ENCODE measurements at places on chromosomes 3 and 15.

DNA sequence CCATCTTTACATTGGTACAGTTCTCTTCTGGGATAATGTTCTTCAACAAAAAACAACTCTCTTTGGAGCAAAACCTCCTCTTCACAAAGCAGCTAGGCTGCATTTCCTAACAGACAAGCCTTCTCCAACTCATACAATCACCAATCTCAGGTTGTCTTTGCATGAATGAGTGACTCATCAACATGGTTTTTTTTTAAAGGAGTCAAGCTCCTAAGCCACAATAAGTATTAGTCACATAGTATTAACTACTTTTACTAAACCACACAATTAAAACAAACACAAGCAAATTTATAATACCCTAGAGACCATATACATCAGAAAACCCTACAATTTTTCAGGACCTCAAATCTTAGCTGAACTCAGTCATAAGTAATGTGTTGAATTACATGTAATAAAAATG lies 137.4 kb downstream of the TBC1D5 start:
- DNase-seq: no peak

DNA sequence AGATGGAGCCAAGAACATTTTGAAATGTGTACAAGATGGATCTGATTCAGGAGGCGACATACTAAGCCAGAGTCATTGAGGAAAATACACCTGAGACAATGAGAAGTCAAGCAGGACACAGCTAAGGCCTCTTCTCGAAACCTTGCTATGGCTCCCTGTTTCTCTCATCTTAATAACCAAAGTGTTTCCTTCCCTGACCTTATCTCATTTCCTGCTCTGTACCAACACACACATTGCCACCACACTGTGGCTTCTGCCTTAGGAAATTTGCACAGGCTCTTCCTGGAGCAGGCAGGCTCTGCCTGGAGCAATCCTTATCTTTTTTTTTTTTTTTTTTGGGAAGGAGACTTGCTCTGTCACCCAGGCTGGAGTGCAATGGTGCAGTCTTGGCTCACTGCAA lies 36.6 kb downstream of the OXSM start:
- DNase-seq: no peak

GRCh38 chr3:47859956-47860605 lies 57.1 kb downstream of the DHX30 start:
- DNase-seq: no peak

- no peak for DNase-seq
Measured at GRCh38 chr3:84125760-84126159, 833.0 kb upstream of the CADM2 start.

GRCh38 chr3:81743096-81744025 lies 18.1 kb downstream of the GBE1 start:
- no peak for DNase-seq

- DNase-seq: no peak
Measured at GRCh38 chr15:93231994-93232393, 143.0 kb upstream of the RGMA start.

DNA sequence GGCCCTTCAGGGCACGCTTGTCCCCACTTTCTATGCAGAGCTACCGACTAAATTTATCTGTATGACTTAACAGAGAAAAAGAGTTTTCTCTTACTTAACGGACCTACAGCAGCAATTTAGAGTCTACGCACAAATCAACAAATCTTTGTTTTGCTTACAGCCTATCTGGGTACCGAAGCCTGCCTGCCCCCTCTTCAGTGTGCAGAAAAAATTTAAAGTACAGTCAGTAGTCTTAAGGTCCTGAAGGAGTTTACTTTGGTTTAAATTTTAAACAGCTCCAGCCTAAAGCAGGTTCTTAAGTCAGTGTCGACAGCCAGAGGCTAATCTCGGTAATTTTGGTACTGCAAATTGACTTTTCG lies 570 bp downstream of the SACM1L start:
- DNase-seq: no peak

- DNase-seq: no peak
Measured at GRCh38 chr3:83434880-83435587, 1523.8 kb upstream of the CADM2 start.

DNA sequence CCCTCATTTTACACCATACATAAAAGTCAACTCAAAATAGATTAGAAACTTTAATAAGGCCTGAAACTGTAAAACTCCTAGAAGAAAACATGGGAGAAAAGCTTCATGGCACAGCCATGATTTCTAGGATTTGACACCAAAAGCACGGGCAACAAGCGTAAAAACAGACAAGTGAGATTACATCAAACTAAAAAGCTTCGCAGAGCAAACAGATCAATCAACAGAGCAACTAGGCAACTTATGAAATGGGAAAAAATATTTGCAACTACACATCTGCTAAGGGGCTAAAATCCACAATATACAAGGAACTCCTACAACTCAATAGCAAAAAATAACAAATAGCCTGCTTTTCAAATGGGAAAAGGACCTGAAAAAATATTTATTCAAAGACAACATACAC lies 26.1 kb downstream of the ZNF148 start:
- no peak for DNase-seq

GRCh38 chr3:54698054-54698453 lies 229.8 kb downstream of the LRTM1 start:
- no peak for DNase-seq

GRCh38 chr15:89358755-89359439 lies 24.3 kb upstream of the POLG start:
- peak; percentile 95 for DNase-seq

DNA sequence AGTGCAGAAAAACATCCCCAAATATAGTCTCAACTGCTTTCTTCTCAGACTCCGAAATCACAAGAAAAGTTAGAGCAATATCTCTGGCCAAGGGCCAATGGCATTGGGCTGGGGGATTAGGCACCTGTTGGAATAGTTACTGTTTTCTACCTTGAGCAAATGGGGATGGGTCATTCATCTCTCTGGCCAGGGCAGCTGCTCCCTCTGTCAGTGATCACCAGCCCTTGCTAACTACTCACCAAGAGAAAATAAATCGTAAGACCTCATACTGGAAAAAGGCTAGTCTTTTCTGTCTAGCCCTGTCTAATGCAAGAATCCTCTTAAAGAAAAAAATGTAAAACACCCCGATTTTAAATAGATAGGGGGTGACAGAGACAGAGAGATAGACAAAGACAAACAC lies 10.9 kb downstream of the CERS3 start:
- DNase-seq: no peak

DNA sequence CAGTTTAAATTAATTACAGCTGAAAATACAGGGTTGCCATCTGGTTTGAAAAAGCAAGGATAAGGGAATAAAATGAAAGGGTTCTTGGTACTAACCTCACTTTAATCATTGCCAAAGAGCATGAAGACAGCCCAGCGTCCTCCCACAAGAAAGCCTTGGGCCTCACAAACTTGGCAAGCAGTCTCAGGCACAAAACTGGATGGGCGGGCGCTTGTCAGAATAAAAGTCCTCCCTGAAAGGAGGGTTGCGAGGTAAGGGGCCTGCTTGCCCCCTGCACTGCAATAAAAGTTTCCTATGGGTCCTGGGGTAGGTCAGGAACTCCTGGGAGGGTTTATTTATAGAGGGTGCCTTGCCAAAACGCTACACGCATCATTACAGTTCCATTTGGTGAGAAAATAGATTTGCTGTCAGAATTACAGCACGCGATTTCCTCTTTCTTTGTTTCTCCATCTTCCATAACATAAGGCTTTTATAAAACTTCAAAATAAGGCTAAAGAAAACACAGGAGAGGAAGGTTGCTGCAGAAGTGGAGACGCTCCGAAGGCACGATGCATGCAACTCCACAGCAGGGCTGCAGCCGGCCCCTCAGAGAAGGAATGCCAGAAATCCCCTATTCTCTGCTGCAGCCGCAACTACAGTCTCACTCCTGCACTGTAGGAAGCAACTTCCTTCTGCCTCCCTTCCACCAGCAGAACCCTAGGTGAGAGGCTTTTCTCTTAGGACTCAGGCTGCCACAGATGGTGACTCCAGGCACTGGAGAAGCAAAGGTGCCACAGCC lies 61.3 kb downstream of the VGLL4 start:
- no peak for DNase-seq

DNA sequence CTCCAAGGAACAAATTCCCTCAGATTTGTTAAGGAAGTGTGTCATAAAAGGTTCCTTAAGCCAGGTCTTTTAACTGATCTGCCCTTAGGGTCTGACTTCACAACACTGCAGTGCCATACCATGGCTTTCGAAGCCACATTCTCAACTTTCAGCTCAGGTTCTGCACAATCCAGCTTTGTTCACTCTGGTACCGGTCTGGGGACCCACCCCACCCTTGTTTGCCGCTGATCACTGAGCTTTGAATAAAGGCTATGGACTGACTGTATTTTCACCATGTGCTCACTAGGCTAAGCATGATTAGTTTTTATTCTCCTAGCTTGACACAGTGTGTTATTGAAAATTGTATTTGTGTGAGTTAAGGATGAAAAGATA lies 15.9 kb downstream of the SNX1 start:
- no peak for DNase-seq

- DNase-seq: no peak
Measured at GRCh38 chr3:45312836-45313493, 75.4 kb upstream of the LARS2 start.

DNA sequence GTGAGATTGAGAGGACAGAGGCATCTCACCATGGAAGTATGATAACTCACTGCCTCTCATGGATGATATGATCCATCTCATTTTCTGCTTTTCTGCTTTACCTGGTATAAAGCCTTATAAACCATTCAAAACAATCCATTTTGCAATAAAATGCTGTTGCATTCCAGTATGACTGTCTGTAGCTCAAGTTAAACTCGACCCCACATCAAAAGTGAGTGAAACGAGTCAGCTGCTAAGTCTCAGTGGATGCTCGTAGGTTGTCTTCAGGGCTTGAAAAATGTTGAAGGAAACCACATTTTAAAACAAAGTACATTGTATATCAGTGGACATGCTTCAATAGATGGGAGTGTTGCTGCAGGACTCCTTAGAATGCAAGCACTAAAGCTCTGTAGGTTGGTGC lies 839.0 kb downstream of the TUSC7 start:
- no peak for DNase-seq

DNA sequence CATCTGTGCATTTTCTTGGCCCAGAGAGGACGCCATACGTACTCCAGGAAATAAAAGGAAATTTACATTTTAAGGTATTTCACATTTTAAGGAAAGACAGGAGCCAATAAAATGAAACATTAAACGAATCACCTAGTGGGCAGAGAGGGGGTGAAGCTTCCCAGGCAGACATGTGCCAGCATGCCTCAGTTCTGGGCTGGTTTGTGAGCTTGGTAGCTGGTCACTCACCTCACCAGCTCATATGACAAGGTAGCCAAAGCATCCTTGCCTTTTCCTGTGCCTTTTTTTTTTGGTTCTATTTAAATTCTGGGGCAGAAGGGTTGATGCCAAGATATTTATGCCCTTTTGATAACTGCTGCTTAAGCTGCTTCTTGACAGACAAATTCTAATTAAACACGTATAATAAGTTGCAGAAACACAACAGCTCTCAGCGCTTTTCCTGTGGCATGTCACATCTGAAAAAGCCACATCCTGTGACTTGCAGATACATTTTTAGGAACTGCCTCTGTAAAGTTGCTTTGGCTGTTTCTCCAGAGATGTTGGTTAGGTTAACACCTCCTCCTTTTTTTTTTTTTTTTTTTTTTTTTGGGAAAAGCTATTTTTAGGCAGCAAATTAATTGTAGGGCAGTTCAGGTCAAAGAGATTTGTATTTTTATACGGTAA lies 218.6 kb downstream of the PDCD6IP start:
- no peak for DNase-seq

GRCh38 chr3:94156626-94157025 lies 93.8 kb downstream of the NSUN3 start:
- no peak for DNase-seq

GRCh38 chr3:68163062-68163461 lies 508.6 kb upstream of the SUCLG2 start:
- no peak for DNase-seq

DNA sequence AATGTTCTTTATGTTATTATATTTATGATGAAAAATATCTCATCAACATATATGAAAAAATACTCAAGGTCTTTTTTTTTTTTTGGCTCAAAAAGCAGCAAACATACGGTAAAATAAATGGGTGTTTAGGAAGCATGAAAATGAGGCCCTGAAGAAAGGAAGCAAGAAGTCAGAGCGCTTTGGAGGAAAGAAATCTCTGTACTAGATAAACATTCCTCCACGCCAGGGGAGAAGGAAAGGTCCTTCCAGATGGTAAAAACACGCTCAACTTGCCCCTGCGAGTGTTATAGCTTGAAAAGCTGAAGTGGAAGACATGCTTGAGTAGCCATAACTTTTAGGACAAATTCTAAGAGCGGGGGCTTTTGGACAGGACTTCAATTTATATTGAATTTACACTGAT lies 52.9 kb downstream of the FEM1B start:
- no peak for DNase-seq

- DNase-seq: no peak
Measured at GRCh38 chr3:26004172-26004571, 214.3 kb downstream of the OXSM start.

GRCh38 chr3:4506559-4507023 lies 13.4 kb downstream of the ITPR1 start:
- DNase-seq: no peak

- DNase-seq: no peak
Measured at GRCh38 chr15:80464951-80465625, 60.9 kb downstream of the ARNT2 start.

DNA sequence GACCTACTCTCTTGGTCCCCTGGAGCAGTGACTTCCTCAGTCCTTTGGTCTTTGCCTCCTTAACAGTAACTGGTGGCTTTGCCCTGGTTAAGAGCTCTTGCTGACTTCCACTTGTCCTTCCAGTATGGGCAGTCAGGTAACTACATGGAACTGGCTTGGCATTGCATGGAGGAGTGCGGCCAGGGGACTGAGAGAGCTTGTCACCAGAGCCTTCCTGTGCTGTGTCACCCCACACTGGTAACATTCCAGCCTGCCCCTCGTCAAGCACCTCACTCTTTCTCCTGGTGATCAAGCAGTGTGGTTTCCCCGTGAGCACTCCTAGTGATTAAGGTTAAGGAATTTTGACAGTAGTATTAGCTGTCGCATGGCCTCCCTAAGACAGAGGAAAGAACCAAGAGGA lies 19.3 kb upstream of the SNX22 start:
- no peak for DNase-seq

DNA sequence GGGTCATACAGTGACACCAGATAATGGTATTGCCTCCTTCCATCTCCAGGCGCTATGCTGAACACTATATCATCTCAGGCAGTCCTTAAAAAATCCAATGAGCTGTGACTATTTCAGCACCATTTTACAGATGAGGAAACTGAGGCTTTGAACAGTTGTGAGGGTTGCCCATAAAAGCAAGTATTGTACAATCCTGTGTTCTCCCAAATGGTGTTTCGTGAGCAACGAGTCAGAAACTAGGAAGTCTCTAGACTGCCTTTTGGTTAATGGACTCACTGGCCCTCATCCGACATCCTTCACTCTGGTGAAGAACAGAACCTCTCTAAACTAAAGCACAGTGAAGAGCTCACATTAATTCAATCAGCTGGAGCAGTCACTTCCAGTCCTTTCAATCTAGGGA lies 61.8 kb downstream of the ATP8B4 start:
- no peak for DNase-seq

- no peak for DNase-seq
Measured at GRCh38 chr3:33063651-33064051, 33.3 kb downstream of the GLB1 start.

GRCh38 chr3:47850564-47851410 lies 47.8 kb downstream of the DHX30 start:
- no peak for DNase-seq

GRCh38 chr3:112735926-112736325 lies 95.0 kb upstream of the CCDC80 start:
- DNase-seq: no peak

- DNase-seq: no peak
Measured at GRCh38 chr3:79040091-79040490, 727.7 kb downstream of the ROBO1 start.
